ENCODE measurements at places on chromosomes 3 and 15. TPM values are rescaled to one million over a fixed set of nuclear protein-coding genes. Genes with fewer than 3 reads are reported as not detected.

GRCh38 chr3:58350627-58351013 lies 17.9 kb downstream of the PXK start:
- H3K27ac ChIP-seq = no peak overlapping the region
- no peaks in the 10 kb centered on the region for H3K36me3 ChIP-seq
- H3K27me3 ChIP-seq = no peaks in the 10 kb centered on the region

DNA sequence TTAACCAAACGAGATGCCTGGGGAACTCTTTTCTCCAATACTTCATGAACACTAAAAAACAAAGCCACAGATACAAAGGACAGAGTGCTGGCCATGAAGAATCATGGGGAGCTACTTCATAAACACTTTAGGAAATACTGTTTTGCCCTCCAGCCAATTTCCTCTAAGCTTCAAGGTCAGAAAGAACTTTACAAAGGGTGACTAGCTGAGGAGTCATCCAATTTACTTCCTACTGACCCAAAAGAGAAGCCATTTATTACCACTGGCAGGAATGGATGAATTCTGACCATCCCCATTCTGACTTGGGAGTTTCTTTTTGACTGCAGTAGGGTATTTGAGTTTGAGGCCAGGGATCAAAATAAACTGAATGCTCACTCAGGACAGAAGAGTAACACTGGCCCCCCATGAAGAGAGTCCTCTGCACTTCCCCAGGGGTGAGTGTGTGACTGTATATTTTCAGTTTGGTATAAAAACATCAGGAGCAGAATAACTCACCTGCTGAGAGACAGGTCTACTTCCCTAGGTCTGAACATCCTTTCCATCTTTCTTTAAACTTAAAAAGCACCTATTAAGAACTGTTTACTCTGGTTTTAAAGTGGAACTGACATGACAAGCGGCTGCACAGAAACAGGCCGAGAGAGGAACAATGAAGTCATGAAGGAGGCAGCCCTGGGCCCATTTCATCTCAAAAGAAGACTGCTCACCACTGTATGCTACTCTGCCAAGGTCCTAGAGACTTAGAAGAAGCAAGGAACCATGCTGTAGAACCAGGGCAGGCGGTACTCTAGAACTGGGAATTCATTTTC lies 203.6 kb downstream of the TNIK start:
- peaks cover 19% of the 10 kb centered on the region for H3K4me1 ChIP-seq
- H3K27ac ChIP-seq = no peak overlapping the region
- no peaks in the 10 kb centered on the region for H3K27me3 ChIP-seq
- H3K36me3 ChIP-seq = no peaks in the 10 kb centered on the region
- no peak overlapping the region for H3K4me3 ChIP-seq

- DNase-seq = no peak
- no peaks in the 10 kb centered on the region for H3K27me3 ChIP-seq
- no peaks in the 10 kb centered on the region for H3K36me3 ChIP-seq
- H3K4me1 ChIP-seq = no peaks in the 10 kb centered on the region
- no peak overlapping the region for H3K27ac ChIP-seq
Observed at GRCh38 chr15:62994439-62994838, 48.1 kb upstream of the TPM1 start.

GRCh38 chr3:131553495-131554247 lies 50.9 kb upstream of the MRPL3 start:
- no peaks in the 10 kb centered on the region for H3K27me3 ChIP-seq
- no peaks in the 10 kb centered on the region for H3K36me3 ChIP-seq
- no peak overlapping the region for H3K27ac ChIP-seq
- no peak for DNase-seq
- H3K4me3 ChIP-seq = no peak overlapping the region

GRCh38 chr3:73298243-73299183 lies 237.1 kb downstream of the EBLN2 start:
- H3K27ac ChIP-seq = no peak overlapping the region
- DNase-seq = no peak
- H3K4me3 ChIP-seq = no peak overlapping the region
- H3K27me3 ChIP-seq = no peaks in the 10 kb centered on the region
- no peaks in the 10 kb centered on the region for H3K36me3 ChIP-seq

DNA sequence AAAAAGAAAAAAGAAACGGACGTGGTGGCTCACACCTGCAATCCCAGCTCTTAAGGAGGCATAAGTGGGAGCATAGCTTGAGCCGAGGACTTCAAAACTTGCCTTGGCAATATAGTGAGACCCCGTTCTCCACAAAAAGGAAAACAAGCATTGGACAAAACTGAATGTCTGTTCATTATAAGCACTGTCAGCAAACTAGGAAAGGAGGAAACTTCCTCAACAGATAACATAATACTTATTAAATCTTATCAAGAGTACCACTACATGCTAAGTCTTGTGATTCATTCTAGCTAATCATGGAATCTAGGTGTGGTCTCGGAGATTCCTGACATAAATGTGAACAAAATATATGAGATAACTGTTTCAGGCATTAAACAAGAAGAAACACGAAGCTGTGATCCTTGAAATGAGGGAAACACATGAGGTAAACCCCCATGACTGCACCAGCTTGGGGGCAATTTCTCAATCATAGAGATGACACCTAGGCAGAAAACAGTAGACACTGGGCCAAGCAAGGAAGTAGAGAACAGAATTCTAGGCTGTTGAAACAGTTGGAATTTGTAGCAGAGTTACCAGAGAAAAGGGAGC lies 33.3 kb downstream of the TRPM7 start:
- peaks cover 22% of the 10 kb centered on the region for H3K36me3 ChIP-seq
- no peak overlapping the region for H3K4me3 ChIP-seq
- no peaks in the 10 kb centered on the region for H3K4me1 ChIP-seq

GRCh38 chr3:16482194-16482769 lies 31.2 kb downstream of the RFTN1 start:
- H3K27ac ChIP-seq = peak overlapping the region; percentile 51
- DNase-seq = no peak
- no peaks in the 10 kb centered on the region for H3K36me3 ChIP-seq
- H3K27me3 ChIP-seq = no peaks in the 10 kb centered on the region
- H3K4me1 ChIP-seq = no peaks in the 10 kb centered on the region

DNA sequence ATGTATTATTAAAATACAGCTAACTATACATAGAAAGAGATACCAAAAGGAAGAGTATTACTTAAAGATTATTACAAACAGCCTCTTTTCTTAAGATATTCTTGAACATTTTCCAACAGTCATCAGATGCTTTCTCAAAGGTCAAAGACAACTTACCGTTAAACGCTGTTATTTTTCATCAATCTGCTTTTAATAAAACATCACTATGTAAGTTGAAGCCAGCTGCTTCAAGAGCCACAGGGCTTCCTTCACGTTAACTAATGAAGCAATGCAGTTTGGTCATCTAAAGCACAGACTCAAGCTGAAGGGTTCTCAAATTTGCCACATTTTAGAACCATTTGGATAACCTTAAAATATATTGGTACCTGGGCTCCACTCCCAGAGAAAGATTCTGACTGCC lies 578.8 kb downstream of the ROBO2 start:
- no peak for DNase-seq
- H3K4me1 ChIP-seq = no peaks in the 10 kb centered on the region
- H3K27ac ChIP-seq = no peak overlapping the region
- no peaks in the 10 kb centered on the region for H3K36me3 ChIP-seq

DNA sequence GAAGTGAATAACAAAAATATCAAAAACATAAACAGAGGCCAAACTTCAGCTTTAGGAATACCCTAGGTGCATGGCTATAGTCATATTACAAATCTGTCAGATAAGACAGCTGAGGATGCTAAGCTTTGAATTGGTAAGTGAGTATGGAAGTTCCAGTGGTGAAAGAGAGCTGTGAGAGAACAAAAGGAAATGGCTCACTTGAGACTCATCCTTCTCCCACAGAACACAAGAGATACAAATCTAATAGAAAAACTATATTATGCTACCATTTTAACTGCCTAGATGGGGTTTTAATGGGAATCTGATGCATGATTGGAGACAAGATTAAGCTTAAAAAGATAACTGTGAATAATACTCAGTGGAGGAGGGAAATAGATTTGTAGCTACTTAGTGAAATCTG lies 21.5 kb upstream of the PEX5L start:
- no peaks in the 10 kb centered on the region for H3K36me3 ChIP-seq
- no peaks in the 10 kb centered on the region for H3K4me1 ChIP-seq
- no peak overlapping the region for H3K27ac ChIP-seq
- H3K27me3 ChIP-seq = no peaks in the 10 kb centered on the region
- no peak overlapping the region for H3K4me3 ChIP-seq
- DNase-seq = no peak

GRCh38 chr15:81264072-81264857 lies 59.7 kb downstream of the STARD5 start:
- no peak overlapping the region for H3K27ac ChIP-seq
- peaks cover 12% of the 10 kb centered on the region for H3K4me1 ChIP-seq
- no peak for DNase-seq
- no peak overlapping the region for H3K4me3 ChIP-seq

- no peak overlapping the region for H3K27ac ChIP-seq
- H3K27me3 ChIP-seq = no peaks in the 10 kb centered on the region
- no peaks in the 10 kb centered on the region for H3K36me3 ChIP-seq
- no peak overlapping the region for H3K4me3 ChIP-seq
Observed at GRCh38 chr3:148331081-148331846, 366.4 kb upstream of the AGTR1 start.

- no peak for DNase-seq
- no peaks in the 10 kb centered on the region for H3K27me3 ChIP-seq
- H3K4me1 ChIP-seq = no peaks in the 10 kb centered on the region
- no peak overlapping the region for H3K27ac ChIP-seq
- no peaks in the 10 kb centered on the region for H3K36me3 ChIP-seq
Observed at GRCh38 chr3:2783261-2783660, 326.9 kb downstream of the IL5RA start.

DNA sequence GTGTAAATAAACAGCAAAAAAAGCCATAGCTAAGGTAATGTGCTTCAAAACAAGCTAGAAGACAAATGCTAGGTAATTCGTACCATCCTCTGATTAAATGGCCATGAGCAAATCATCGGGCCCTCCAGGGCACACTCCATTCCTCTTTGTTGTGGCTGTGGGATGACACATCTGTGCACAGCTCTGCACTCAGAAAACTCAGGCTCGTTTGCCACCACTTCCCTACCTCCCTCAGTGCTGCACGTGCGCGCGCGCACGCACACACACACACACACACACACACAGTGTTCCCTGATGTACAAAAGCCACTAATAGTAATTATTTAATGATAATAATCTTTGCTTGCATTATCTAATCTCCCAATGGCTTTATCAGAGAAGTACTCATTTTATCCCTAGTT lies 336.6 kb downstream of the FEZF2 start:
- no peaks in the 10 kb centered on the region for H3K36me3 ChIP-seq
- H3K27me3 ChIP-seq = no peaks in the 10 kb centered on the region
- H3K4me1 ChIP-seq = no peaks in the 10 kb centered on the region
- no peak overlapping the region for H3K27ac ChIP-seq
- no peak overlapping the region for H3K4me3 ChIP-seq

DNA sequence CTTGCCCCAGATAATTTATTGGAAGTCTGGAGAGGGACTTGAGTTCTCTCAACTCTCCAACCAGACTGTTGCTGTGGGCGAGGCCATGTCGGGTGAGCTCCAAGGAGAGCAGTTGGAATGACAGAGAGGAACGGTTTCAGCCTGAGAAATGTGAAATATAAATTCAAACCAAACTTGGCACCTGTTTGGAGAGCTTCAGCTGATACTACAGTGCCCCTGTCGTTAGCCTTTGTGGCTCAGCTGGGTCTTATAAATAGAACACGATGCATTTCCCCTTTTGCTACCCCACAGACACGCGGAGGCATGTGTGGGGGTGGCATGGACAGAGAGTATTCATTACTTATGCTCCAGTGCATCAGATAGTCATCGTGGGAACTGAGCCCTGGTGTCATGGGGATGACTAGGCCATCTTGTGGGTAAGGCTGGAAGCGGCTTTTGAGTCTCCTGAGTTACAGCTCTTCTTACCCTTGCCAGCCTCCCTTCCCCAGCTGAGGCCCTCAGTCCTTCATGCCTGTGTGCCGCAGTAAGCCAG lies 15.6 kb downstream of the SMAD3 start:
- peaks cover 48% of the 10 kb centered on the region for H3K4me1 ChIP-seq
- peak overlapping the region; percentile 7 for H3K4me3 ChIP-seq
- H3K27me3 ChIP-seq = no peaks in the 10 kb centered on the region
- DNase-seq = peak; percentile 77
- H3K36me3 ChIP-seq = no peaks in the 10 kb centered on the region

DNA sequence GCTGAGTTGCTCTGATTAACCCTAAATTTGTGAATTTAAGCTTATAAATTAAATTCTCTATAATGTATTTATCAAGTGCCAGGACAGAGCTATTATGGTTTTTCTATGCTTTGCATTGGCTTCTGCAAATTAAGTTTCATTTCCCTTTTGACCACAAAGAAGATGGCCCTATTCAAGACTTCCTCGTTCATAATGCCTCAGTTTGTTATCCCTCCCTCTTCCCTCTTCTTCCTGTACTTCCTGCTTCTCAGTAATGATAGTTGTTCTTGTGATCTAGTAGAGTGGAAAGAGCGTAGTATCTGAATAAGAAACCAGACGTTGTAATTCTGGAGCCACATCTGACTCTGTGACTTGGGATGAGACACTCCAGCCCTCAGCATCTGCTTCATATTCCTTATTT lies 118.7 kb downstream of the CACNA1D start:
- no peaks in the 10 kb centered on the region for H3K36me3 ChIP-seq
- no peaks in the 10 kb centered on the region for H3K4me1 ChIP-seq
- DNase-seq = no peak

DNA sequence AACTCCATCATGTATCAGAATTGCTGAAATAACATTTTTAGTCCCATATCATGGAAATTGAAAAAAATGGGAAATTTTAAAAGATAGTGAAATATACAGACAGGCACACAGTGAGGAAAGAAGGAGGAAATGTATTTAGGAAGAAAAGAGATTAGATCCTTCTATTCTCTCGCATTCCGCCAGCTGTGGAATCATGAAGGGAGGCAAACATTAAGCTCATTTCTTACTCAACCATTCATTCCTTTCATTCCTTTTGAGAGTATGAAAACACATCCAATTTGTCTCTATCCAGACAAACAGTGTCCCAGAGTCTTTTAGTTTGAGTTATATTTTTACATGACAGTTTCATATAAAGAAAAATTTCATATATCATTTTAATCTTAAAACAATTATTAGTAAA lies 52.5 kb upstream of the KCNMB2 start:
- no peaks in the 10 kb centered on the region for H3K36me3 ChIP-seq
- DNase-seq = no peak
- H3K4me3 ChIP-seq = no peak overlapping the region
- H3K27ac ChIP-seq = no peak overlapping the region
- no peaks in the 10 kb centered on the region for H3K4me1 ChIP-seq
- no peaks in the 10 kb centered on the region for H3K27me3 ChIP-seq

- DNase-seq = no peak
- no peaks in the 10 kb centered on the region for H3K36me3 ChIP-seq
- H3K27me3 ChIP-seq = no peaks in the 10 kb centered on the region
- H3K4me1 ChIP-seq = no peaks in the 10 kb centered on the region
- H3K27ac ChIP-seq = no peak overlapping the region
- H3K4me3 ChIP-seq = no peak overlapping the region
Observed at GRCh38 chr3:140073278-140074045, 138.5 kb downstream of the CLSTN2 start.

- no peaks in the 10 kb centered on the region for H3K27me3 ChIP-seq
- H3K27ac ChIP-seq = no peak overlapping the region
- no peaks in the 10 kb centered on the region for H3K36me3 ChIP-seq
- H3K4me1 ChIP-seq = no peaks in the 10 kb centered on the region
Observed at GRCh38 chr3:22117751-22118346, 366.8 kb upstream of the ZNF385D start.

Gene VGLL3
- total RNA-seq = 29.7 TPM

Gene CGGBP1
- 80.6 TPM for total RNA-seq

Gene CLDN18
- total RNA-seq = not detected

Gene HESX1
- 3.6 TPM for total RNA-seq

Gene PEX5L
- total RNA-seq = not detected
